ENCODE measurements at places on chromosomes 7 and 10.
A peak's percentile ranks its signal among the peaks of the same experiment; 100 is the strongest.

- H3K4me3 ChIP-seq: no peak overlapping the region
- no peaks in the 10 kb centered on the region for H3K36me3 ChIP-seq
- H3K4me1 ChIP-seq: no peaks in the 10 kb centered on the region
- no peak overlapping the region for H3K27ac ChIP-seq
- H3K27me3 ChIP-seq: no peaks in the 10 kb centered on the region
Observed at GRCh38 chr10:133201151-133201947, 28.7 kb upstream of the UTF1 start.

DNA sequence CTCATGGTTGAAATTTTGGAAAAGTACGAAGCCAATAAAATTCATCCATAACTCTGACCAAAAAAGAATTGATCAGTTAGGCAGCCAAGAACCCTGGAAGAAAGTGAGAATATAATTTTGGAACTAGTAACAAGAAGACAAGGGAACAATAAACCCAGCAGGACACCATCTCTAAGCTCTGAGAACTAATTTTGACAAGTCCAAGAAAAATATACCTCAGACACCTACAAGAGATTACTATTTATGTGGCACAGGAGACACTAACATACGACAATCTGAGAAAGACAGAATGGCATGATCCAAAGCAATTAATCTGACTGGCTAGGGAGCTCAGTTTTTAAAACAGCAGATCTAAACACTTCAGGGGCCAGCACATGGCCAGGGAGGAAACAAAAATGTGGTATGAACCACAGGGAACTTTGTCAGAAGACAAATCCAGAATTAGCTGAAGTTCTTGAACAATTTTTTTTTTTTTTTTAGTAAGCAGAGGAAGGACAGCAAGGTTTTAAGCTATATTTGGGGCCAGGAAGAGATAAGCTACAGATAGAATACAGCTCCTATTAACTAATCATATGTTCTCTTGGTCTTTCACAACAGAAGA lies 38.9 kb downstream of the PARD3 start:
- no peaks in the 10 kb centered on the region for H3K36me3 ChIP-seq
- DNase-seq: no peak
- H3K4me1 ChIP-seq: peaks cover 6% of the 10 kb centered on the region
- H3K27me3 ChIP-seq: peaks cover 17% of the 10 kb centered on the region

DNA sequence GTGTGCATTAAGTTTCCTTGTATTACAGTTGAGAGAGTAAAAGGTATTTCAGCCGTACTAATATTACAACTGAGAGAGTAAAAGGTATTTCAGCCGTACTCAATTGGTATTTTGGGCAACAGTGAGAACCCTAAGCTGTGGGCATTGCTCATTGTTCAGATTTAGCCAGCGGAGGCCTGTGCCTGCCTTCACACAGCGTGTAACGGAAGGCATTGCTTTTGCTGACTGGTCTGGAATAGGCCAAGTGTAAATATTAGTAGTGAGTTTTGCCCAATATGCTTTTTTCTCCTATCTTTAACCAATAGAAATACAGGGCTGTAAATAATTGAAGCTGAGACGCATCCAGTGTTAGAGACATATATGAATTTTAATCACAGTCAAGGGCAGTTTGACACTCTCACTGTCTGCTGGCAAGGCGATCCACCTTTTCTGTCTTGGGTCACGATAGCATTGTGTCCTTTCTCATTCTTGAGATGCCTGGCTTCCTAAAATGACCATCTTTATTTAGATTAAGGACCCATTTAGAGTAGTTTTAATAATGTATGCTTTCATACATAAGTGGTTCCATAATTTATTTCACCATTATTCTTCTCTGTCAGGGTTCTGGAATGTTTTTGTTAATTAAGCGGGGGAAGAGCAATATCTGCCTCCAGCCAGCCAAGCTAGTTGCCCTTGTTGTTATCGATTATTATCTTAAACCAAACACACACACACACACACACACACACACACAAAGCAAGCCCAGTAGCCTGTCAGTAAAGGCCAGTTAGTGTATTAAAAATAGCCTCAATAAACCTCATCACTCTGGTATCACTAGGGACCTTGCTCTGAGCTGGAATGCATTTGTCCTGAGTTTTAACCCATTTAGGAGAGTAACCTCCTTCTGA lies 130.7 kb downstream of the CELF2 start:
- DNase-seq: no peak
- peaks cover 99% of the 10 kb centered on the region for H3K4me1 ChIP-seq
- H3K27me3 ChIP-seq: no peaks in the 10 kb centered on the region
- peaks cover 3% of the 10 kb centered on the region for H3K36me3 ChIP-seq
- H3K27ac ChIP-seq: peak overlapping the region; percentile 96
- H3K4me3 ChIP-seq: peak overlapping the region; percentile 68

- H3K27ac ChIP-seq: no peak overlapping the region
- DNase-seq: no peak
- no peaks in the 10 kb centered on the region for H3K4me1 ChIP-seq
- no peaks in the 10 kb centered on the region for H3K36me3 ChIP-seq
- no peaks in the 10 kb centered on the region for H3K27me3 ChIP-seq
Observed at GRCh38 chr7:40899151-40899550, 764.3 kb downstream of the SUGCT start.

- H3K27me3 ChIP-seq: no peaks in the 10 kb centered on the region
- peaks cover 24% of the 10 kb centered on the region for H3K4me1 ChIP-seq
Observed at GRCh38 chr10:132597654-132598053, 60.1 kb downstream of the INPP5A start.

DNA sequence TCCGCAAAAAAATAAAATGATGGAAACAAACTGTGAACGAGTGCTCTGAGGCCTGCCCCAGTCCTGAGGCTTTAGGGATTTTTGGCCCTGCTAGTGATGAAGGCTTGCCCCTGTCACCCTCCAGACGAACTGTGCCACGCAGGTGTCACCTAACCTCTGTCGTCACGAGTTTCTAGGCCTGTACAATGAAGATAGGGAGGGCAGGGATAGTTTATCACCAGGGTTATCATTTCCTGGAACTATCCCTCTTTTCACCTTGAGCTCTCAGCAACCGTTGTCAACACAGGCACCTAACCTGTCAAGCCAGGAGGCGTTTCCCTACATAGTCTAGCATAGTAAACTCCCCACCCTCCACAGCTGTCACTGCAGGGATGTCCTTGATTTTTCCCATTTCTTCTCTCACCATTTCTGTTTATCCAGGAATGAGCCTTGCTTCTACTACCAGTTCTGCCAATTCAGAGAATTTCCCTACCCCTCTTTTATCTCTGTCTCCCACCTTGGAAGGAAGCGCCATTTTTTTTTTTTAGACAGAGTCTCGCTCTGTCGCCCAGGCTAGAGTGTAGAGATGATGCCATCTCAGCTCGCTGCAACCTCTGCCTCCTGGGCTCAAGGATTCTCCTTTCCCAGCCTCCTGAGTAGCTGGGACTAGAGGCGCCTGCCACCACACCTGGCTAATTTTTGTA lies 2.2 kb upstream of the ACHE start:
- H3K36me3 ChIP-seq: no peaks in the 10 kb centered on the region
- H3K4me3 ChIP-seq: no peak overlapping the region
- H3K4me1 ChIP-seq: peaks cover 14% of the 10 kb centered on the region
- H3K27me3 ChIP-seq: peaks cover 85% of the 10 kb centered on the region
- no peak for DNase-seq

DNA sequence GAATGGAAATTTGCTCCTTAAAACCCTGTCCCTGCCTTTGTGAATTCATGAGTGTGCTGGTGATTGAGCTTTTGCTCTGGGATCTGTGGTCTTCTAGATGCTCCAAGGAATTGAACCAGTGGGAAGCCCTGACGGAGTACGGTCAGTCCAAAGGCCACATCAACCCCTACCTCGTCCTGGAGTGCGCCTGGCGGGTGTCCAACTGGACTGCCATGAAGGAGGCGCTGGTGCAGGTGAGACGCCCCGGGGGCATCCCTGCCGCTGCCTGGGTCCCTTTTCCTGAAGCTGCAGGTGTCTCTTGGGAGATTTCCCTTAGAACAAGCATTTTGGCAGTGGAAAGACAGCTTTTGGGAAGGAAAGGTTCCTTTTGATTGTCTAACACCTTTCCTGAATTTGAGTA lies 100.3 kb downstream of the TRRAP start:
- no peaks in the 10 kb centered on the region for H3K4me1 ChIP-seq
- no peak for DNase-seq
- H3K4me3 ChIP-seq: no peak overlapping the region
- no peaks in the 10 kb centered on the region for H3K27me3 ChIP-seq

DNA sequence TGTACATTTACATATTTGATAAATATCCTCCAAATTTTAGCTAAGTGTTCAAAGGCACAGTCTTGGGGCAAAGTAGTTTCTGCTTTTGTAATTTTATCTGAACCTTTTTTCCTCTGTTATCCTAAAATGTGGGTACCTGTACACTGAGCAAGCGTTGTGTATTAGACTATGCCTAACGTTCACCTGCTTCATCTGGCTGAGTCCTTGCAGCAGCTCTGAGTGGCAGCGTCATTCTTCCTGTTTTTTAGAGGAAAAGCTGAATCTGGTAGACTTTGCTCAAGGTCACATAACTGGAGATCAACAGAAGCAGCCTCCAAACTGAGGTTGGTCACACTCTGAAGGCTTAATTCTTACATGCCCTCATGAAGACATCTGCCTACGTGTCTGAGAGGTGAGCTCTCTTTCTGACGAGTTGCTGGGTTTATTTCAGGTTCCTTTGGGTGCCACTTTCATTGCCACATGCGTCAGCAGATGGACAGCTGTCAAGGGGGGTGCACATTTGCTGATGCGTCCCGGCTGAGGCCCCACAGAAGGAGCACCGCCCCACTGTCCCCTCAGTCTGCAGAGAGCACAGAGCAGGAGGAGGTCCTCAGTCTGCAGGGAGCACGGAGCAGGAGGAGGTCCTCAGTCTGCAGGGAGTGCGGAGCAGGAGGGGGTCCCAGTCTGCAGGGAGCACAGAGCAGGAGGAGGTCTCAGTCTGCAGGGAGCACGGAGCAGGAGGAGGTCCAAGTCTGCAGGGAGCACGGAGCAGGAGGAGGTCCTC lies 406.5 kb upstream of the SHH start:
- no peak for DNase-seq
- H3K4me3 ChIP-seq: no peak overlapping the region
- H3K27me3 ChIP-seq: peaks cover 13% of the 10 kb centered on the region
- H3K27ac ChIP-seq: no peak overlapping the region
- no peaks in the 10 kb centered on the region for H3K4me1 ChIP-seq
- no peaks in the 10 kb centered on the region for H3K36me3 ChIP-seq

DNA sequence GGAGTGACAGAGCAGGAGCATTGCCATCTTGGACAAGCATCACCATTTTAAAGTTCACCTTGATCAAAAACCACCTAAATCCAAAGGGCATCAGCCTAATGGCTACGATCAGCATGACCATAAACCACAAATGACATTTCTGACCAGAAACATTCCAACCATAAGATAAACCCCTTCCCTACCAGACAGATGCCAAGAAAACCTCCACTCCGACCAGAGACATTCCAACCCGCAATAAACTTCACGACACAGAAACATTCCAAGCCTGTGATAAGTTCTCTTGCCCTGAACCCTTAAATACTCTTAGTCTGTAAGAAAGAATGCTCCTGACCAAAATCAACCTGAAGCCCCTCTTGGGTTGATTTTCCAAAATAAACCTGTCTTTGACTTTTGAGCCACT lies 606.9 kb downstream of the POM121L12 start:
- no peaks in the 10 kb centered on the region for H3K36me3 ChIP-seq
- no peak overlapping the region for H3K4me3 ChIP-seq
- no peak overlapping the region for H3K27ac ChIP-seq

GRCh38 chr10:106652279-106652678 lies 512.2 kb downstream of the SORCS1 start:
- DNase-seq: no peak
- no peaks in the 10 kb centered on the region for H3K4me1 ChIP-seq
- no peaks in the 10 kb centered on the region for H3K27me3 ChIP-seq
- H3K4me3 ChIP-seq: no peak overlapping the region
- no peak overlapping the region for H3K27ac ChIP-seq

GRCh38 chr7:22411977-22412693 lies 55.2 kb upstream of the RAPGEF5 start:
- no peak for DNase-seq
- H3K36me3 ChIP-seq: no peaks in the 10 kb centered on the region
- H3K4me3 ChIP-seq: no peak overlapping the region
- no peak overlapping the region for H3K27ac ChIP-seq

DNA sequence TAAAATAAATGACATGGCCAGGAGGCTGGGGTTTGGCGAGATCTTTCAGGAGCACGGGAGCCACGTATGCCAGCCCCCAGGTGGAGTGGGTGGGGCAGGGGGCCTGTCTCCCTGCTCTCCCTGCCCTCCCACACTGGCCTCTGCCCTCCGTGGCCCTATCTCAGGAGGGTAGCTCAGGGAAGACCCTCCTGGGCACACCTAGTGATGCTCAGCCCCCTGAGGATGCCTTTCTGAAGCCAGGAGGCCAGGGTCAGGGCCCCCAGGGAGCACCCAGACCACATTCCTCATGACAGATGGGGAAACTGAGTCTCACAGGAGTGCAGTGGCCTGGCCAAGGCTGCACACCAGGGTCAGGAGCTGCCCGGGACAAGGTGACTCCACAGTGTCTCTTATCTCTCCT lies 223.4 kb downstream of the ELFN1 start:
- H3K36me3 ChIP-seq: peaks cover 28% of the 10 kb centered on the region
- peaks cover 20% of the 10 kb centered on the region for H3K4me1 ChIP-seq
- H3K27me3 ChIP-seq: no peaks in the 10 kb centered on the region

DNA sequence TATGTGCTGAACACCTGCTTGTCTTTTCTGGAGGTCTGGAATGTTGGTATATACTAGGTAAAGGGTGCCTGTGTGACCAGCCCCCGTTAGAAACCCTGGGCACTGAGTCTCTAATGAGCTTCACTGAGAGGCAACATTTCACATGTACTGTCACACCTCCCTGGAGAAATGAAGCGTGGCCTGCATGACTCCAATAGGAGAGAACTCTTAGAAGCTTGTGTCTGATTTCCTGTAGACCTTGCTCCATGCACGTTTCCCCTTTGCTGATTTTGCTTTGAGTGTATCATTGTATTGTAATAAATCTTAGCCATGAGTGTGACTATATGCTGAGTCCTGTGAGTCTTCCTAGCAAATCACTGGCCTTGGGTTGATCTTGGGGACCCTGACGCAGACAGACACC lies 82.8 kb downstream of the PPP1R3C start:
- H3K27ac ChIP-seq: no peak overlapping the region
- no peak for DNase-seq
- H3K27me3 ChIP-seq: peaks cover 3% of the 10 kb centered on the region

DNA sequence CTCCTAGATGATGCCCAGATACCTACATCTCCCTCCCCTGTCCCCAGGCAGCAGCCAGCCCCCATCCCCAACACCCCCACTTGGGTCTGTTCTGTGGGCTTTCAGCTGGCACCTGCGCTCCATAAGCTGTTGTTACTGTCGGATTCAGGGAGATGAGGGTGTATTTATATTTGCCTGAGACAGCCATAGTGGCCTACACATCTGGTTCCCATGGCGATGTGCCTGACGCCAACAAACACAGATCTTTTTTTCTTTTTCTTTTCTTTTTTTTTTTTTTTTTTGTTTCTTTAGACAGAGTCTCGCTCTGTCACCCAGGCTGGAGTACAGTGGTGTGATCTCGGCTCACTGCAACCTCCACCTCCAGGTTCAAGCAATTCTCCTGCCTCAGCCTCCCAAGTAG lies 73.1 kb downstream of the CLIP2 start:
- H3K27ac ChIP-seq: no peak overlapping the region
- peaks cover 3% of the 10 kb centered on the region for H3K27me3 ChIP-seq
- H3K4me1 ChIP-seq: no peaks in the 10 kb centered on the region
- no peak overlapping the region for H3K4me3 ChIP-seq
- no peaks in the 10 kb centered on the region for H3K36me3 ChIP-seq

- H3K4me3 ChIP-seq: no peak overlapping the region
- no peak overlapping the region for H3K27ac ChIP-seq
- H3K4me1 ChIP-seq: no peaks in the 10 kb centered on the region
- DNase-seq: no peak
- H3K36me3 ChIP-seq: no peaks in the 10 kb centered on the region
Observed at GRCh38 chr10:27792216-27792615, 46.6 kb upstream of the MKX start.
